ENCODE measurements at places on chromosomes 3 and 15.

- no peak for DNase-seq
These were observed 9.9 kb upstream of the KLHL25 start for GRCh38 chr15:85804481-85805170.

DNA sequence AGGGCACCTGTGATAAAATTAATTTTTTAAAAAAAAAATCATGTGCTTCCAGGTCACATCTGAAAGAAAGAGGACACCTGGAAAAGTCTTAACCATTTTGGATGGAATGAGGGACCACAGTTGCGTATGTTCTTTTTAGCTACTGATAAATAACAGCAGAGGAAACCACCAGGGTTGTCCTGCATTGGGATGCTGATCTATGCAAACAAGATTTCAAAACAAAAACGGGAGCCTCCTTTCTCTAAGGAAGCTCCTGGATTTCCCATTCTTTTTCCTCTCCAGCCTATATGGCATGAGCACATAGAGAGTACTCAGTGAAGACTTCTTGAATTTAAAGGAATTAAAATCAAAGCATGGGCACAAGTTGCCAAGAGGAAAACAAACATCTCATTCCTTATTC is 145.6 kb upstream of the THBS1 start:
- no peak for DNase-seq

DNA sequence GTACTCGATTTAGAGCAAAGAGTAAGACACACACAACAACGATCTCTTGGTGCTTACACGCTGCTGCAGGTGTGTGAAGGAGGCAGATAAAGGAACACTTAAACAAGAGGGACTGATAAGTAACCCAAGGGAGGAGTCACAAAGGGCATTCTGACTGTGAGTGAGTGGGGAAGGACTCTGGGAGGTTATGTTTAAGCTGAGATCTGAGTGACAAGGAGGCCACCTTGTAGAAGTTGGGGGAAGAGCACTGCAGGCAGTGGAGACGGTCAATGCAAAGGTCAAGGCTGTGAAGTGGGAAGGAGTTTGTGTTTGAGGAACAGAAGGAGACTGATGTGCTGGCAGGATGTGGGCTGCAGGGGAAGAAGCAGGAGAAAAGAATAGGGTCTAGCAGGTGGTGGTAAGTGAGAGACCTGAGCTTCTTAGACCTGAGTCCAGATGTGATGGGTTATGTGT is 63.1 kb downstream of the LPP start:
- DNase-seq: no peak

DNA sequence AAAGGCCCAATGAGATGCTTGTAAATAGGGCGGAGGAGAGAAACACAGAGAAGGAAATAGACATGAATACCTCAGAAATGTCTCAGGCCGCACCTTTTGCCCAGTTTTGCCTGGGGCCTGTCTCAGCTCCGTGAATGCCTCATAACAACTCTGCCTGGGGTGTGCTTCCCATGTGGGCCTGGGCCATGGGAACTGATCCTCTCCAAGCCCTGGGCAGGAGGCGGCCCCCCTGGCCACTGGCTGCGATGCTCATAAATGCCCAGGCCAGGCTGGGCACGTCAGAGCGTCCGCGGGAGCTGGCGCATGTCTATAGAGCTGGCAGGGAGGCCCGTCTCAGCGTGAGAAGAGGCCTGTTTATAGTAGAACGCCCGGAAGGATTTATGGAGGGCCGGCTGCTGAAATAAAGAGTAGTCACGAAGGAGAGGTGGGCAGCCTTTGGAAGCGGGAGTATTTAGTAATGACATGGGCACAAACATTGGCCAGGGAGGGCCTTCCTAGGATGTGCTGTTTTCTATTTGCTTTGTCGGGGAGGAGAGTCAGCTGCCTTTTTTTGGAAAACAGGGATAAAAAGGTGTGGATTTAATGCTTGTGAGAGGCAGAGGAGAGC is 85.9 kb upstream of the IGF1R start:
- DNase-seq: no peak

- no peak for DNase-seq
These were observed 28.0 kb downstream of the CCDC33 start for GRCh38 chr15:74264081-74264501.

DNA sequence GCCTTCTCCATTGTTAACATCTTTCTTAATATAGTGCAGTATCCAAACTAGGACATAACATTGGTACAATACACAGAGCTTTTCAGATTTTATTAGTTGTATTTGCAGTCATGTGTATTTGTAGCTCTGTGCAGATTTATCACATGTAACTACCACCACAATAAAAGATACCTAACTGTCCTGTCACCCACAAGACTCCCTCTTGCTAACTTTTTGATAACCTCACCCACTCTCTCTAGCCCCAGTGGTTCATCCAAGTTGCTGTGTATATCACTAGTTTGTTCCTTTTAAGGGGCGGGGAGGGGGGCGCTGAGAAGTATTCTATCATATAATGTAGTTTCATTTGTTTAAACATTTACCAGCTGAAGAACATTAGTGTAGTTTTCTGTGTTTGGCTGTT is 46.1 kb downstream of the PIAS1 start:
- no peak for DNase-seq

GRCh38 chr3:174438501-174439145 is 420.5 kb upstream of the NAALADL2 start:
- DNase-seq: no peak

DNA sequence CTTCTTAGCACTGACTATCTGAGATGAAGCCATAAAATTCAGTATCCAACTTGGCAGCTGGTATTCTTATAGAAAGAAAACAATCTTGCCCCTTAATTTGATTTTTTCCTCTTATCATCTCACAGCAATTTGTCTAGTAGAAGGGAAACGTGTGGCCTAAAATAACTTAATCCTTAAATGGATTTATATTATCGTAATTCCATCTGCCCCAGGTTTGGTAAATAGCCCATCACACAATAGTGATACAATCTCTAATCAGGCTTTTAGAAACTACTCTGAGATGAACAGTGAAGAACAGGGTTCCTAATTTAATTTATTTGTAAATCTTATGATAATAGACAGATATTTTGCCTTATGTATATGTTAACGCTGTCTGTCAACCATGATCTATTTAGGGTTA is 24.8 kb downstream of the PEX5L start:
- DNase-seq: no peak

DNA sequence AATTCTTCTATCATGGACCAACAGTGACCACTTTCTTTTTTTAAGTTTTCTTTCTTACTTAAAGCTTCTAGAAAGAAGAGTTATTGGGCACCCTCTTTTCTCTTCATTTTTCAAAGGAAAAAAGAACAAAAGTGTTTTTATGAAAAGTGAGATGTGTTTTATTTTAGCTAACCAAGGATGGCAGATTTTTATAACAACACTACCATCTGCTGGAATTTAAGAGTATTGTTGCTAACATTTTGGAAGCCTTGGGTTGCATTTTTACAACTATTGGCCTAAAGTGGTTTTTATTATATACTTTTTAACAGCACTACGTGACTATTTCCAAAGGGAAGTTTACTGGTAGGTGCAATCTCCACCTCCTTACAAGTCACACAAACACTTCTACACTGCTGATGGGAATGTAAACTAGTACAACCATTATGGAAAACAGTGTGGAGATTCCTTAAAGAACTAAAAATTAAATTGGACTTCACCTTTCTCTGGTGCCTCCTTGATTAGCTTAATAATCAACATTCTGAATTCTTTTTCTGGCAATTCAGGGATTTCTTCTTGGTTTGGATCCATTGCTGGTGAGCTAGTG is 237.7 kb upstream of the AGTR1 start:
- DNase-seq: no peak

All from T-helper 17 cell (primary cell).